Hippocampal formation (tissue), 2 donors: ENCODE measurements at places on chromosomes 6 and 20.

DNA sequence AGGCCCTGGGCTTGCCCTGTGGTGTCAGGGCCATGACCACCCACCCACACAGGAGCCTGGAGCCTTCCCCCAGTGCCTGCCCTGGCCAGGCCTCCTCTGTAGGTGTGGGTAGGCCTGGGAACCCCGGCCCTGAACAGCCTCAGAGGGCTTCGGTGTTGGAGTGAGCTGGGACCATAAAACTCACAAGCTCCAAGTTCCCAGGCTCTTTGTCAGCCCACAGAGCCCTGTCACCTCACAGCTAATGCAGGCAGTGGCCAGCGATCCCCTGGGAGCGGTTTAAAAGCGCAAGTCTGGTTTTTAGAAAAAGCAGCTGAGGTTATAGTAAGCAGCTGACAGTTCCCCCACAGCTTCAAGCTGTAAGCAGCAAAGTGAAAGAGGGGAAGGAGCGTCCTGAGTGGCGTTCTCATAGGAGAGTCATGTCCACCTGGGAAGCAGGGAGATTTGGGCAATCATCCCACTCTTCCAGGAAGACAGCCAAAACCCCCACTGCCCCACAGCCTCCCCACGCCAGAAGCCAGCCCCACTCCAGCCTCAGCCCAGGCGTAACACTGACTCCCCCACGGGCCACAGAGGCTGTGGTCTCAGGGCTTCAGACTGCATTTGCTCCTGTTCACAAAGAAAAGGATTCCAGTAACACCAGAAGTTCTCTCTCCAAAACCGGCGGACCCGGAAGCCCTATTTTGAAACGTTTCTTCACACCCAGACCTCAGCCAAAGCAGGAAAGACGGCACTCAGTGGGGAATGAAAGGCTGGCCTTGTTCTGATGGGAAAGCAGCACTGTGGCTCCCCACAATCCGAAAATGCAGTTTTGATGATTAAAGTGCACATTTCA lies 34.3 kb upstream of the FOXC1 start:
- no peak for DNase-seq

DNA sequence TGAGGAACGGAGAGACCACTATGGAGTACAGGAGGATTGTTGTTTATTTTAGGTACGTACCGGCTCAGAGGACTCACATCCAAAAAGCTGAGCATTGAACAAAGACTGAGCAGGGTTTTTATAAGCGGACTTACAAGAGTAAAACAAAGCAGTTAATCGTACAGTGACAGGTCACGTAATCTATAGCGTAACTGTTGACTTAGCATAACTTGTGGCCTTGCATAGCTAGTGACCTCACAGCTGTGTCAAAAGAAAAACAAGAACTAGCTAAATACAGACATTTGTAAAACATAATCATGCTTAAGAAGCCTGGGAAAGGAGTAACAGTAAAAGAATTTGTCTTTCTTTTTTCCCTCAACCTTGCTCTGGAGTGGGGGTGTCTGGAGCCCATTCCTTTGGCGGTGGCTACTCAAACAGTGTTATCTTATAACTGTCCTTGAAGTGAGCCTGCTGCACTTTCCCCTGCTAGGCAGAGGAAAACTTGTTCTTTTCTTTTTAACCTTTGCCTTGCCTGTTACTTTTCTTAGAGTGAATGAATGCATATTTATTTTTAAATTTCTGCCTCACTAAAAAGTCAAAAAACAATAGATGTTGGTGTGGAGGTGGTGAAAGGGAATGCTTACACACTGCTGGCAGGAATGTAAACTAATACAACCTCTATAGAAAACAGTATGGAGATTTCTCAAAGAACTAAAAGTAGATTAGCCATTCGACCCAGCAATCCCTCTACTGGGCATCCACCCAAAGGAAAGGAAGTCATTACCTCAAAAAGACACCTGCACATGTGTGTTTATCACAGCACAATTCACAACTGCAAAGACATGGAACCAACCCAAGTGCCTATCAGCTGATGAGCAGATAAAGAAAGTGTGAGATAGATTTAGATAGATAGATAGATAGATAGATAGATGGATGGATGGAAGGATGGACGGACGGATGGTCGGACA lies 109.0 kb downstream of the TAF4 start:
- DNase-seq: no peak

- no peak for DNase-seq
Observed at GRCh38 chr20:63148696-63149095, 67.2 kb downstream of the YTHDF1 start.

GRCh38 chr6:116387374-116387773 lies 16.6 kb downstream of the DSE start:
- no peak for DNase-seq

DNA sequence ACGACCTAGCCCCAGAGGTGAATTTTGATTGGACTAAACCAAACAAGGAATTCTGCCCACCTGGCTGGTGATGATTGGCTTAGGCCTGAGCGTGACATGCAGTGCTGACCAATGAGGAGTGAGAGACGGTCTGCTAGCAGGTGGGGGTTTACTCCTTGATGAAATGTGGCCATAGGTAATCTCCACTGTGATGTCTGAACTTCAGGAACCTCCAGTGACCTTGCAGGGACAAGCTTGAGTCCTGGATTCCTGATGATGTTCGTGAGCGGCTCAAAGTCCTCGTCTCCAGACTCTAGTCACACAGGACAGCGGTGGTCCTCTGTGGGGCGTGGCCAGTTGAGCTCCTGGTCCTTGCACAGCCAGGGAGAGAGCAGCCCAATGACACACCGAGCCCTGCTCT lies 8.4 kb downstream of the VSX1 start:
- no peak for DNase-seq

DNA sequence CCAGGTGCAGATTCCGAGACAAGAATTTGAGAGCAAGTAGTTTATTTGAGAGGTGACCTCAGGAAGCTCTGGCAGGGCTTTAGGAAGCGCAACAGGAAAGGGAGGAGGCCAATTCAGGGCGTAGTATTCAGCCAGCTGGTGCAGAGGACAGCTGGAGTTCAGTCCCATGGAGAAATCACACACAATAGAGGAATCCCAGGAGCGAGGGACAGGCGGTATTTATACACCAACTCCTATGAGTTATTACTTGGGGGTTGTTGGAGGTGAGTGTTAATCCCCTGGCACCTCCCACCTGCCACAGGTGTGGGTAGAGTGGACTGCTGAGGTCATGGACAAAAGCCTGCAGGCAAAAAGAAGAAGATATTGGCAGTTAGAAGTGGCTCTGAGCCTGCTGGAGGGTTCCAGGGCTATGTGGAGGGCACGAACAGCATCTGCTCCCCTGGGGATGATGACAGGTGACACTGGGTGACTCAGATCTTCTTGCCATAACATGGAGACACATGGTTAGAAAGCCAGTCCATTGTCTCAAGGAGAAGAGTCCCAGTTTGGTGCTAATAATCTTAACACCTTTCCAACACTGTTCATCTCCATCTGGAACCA lies 13.9 kb upstream of the SULF2 start:
- DNase-seq: no peak

- DNase-seq: no peak
Observed at GRCh38 chr20:59301343-59302007, 1.1 kb downstream of the EDN3 start.

- no peak for DNase-seq
Observed at GRCh38 chr6:154414021-154414813, 57.6 kb upstream of the IPCEF1 start.

DNA sequence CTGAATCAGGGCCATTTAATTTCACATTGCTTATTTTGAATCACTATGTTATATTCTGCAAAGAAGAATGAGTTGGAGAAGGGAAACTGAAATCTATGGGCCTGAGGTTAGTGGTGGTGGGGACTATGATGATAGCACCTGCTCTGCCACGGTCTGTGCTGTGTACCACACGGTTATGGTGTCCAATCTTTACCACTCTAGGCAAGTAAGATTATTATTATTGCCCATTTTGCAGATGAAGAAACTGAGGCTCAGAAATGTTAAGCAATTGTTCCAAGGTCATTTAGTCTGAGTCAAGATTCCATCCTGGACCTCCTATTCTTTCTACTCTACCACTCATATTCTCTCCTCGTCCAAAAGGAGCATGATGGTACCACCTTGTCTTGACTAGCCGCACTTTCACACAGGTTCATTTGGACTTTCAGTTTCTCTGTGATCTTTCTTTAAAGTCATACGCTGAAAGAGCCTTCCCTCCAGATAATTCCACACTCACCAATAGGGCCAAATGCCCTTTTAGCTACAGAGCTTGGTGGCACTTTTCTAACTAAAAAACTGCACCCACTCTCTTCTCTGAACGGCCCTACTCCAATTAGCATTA lies 56.2 kb downstream of the GFOD1 start:
- no peak for DNase-seq

DNA sequence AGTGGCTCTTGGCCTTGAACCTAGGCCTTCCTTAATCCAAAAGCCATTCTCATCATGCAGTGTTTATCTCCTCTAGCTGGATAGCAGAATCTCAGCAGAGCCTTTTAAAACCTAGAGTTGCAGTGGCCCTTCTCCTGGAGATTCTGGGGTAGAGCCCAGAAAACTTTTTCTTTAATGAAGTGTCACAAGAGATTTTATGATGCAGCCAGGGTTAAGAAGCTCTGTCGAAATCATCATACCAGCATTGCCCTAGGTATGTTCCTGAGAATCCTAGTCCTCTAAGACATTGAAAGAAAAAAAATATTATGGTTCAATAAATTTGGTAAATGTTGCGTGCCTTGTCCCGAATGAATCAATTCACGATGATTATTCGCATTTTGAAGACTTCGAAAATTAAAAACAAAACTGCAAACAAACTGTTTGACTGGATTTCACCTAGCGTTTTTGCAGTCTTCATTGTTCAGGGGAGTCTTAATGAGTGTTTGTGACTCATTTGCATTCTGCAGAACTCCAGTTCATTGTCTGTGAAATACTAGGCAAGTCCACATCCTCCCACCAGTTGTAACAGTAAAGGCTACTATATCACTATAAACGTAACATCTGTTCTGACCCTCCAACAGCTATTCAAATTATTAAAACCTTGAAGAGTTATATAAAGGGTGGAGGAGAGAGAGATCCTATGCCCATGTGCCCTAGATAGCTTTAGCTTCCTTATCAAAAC lies 198.6 kb downstream of the UST start:
- DNase-seq: no peak

DNA sequence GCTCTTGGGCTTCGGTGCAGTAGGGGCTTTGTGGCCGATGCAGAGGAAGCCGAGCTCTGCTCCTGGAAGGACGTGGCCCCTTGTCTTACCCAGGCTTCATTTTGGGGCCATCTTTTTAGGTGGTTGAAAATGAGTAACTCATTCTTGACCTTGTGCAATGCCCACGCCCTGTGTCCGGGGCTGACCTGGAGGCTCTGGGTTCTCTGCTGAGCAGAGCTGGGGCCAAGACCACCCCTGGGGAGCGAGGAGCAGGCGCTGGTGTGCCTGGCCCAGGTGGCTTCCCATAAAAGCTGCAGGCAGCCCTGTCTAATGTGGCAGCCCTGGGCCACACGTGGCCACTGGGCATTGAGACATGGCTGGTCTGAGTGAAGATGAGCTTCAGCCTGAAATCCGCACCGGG lies 25.7 kb downstream of the NTSR1 start:
- DNase-seq: no peak

- DNase-seq: no peak
Observed at GRCh38 chr20:47682028-47682783, 103.1 kb downstream of the SULF2 start.

DNA sequence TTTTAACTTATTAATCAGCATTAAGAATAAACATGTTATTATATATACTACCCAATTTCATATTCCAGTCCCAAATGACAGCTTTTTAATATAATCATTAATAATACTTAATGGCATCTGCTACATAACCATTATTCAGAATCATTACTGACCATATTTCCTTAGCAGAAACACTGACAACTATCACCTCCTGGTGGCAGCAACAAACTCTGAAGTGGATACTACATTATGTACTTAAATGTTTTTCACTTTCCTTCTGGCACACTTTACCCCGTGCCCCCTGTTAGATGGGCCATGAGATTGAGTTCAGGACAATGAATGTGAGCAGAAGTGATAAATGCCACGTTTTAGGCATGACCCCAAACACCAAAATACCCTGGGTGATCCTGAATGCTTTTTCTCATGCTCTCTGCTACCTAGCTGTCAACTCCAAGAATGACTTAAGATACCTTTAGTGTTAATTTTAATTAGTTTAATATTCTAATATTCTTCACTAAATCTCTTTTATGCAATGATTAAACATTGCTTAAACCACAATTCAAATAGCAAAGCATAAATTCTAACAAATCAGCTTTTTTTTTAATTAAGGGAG lies 77.1 kb downstream of the LMBRD1 start:
- no peak for DNase-seq

- DNase-seq: no peak
Observed at GRCh38 chr20:23629542-23630391, 8.0 kb downstream of the CST3 start.

- DNase-seq: no peak
Observed at GRCh38 chr6:118586746-118587485, 38.8 kb downstream of the PLN start.

GRCh38 chr20:42190084-42190483 lies 571.9 kb upstream of the CHD6 start:
- DNase-seq: no peak

GRCh38 chr20:51153867-51154707 lies 131.2 kb upstream of the KCNG1 start:
- DNase-seq: no peak

GRCh38 chr6:145736661-145737144 lies 1.4 kb upstream of the EPM2A start:
- DNase-seq: no peak

DNA sequence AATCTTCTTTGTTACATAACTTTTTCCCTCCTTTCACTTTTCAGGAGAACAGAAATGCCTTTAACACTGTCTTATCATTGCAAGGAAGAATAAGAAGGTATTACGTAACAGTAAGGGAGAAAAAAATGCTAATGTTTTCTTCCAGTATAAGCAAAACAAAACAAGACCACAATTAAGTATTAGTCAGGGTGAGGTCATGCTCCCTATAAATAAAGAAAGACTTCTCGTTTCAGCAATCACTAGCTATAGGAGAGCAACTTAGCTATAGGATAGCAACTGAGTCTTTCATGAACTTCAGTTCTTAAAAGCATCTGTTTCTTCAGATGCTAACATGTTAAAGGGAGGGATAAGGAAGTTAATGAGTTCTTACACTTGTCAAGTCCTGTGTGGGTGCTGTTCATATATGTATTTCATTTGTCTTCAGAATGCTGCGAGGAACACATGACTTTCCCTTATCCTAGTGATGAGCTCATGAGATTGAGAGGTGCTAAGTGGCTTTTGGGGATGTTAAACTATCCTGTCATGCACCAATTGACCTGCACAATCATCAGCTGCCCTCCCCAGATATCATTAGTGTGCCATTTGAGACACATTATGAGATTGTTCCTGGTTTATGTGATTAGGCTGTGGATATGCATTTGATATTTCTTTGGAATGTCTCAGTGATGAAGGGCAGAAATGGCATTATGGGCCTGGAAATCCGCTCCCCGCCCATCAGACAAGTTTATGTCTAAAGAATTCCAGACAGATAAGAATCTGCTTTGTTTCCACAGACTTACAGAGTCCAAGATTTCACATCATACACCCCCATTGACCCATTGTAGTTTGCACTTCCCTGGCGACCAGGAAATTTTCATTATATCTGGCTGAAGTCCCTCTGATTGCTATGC lies 37.5 kb downstream of the LAMA4 start:
- DNase-seq: no peak

- DNase-seq: no peak
Observed at GRCh38 chr20:34337982-34338726, 24.9 kb upstream of the ITCH start.
